ENCODE measurements at places on chromosomes 13 and 19.

GRCh38 chr13:71830736-71831135, 36.3 kb downstream of the DACH1 start:
- no peak for DNase-seq

GRCh38 chr19:33507021-33507956, 14.3 kb downstream of the PEPD start:
- DNase-seq: no peak

GRCh38 chr13:110125613-110126272, 181.2 kb downstream of the COL4A1 start:
- no peak for DNase-seq

DNA sequence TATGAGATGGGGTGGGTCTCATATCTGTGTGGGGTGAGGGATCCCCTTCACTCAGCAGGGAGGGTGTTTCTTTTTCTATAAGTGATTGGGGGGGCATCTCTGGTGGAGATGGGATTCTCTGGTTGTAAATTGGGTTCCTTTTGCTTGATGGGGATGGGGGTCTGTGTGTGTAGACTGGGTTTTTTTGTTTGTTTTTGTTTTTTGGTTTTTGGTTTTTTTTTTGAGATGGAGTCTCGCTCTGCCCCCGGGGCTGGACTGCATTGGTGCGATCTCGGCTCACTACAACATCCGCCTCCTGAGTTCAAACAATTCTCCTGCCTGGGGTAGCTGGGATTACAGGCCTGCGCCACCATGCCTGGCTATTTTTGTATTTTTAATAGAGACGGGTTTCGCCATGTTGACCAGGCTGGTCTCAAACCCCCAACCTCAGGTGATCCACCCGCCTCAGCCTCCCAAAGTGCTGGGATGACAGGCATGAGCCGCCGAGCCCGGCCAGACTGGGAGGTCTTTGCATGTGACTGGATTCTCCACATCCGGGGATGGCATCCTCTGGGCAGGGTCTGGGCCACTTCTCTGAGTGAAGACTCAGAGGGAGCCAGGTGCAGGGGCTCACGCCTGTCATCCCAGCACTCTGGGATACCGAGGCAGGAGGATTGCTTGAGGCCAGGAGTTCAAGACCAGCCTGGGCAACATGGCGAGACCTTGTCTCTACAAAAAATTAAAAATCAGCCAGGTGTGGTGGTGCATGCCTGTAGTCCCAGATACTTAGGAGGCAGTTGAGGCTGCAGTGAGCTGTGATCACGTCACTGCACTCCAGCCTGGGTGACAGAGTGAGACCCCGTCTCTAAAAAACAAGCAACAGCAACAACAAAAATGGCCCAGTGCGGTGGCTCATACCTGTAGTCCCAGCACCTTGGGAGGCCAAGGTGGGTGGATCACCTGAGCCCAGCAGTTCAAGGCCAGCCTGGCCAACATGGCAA, 799 bp downstream of the MYBPC2 start:
- no peak for DNase-seq

DNA sequence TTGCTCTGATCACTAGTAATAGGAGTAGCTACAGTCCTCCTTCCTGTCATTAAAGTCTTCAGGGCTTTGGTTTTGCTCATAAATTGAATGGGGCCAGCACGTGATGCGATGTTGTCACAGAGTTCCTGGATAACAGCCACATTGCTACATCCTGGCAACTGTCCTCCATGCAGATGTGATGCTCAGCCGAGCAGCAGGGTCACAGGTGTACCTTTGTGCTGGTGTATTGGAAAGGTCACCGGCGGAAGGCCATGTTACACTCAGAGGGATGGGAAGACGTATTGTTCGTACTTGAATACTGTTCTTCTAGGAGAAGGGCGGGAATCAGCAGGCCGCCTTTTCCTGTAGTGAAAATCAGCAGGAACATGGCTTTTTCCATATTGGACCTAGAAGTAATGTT, 713.8 kb upstream of the GPC6 start:
- DNase-seq: no peak

- no peak for DNase-seq
Observed at GRCh38 chr13:111917901-111918300, 149.0 kb upstream of the SOX1 start.

DNA sequence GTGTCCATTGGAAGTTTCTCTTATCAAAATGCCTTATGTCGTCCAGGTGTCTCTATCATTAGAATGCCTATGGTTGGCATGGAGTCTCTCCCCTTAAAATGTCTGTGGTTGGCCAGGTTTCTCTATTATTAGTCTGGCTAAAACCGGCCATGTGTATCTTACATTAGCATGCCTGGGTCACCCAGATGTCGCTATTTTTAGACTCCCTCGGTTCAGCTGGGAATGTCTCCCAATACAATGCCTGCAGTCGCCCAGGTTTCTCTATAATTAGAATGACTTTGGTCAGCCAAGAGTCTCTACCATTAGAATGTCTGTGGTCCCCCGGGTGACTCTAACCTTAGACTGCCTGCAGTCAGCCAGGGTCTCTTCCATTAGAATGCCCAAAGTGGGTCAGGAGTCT, 1536.1 kb downstream of the UQCRFS1 start:
- DNase-seq: no peak

GRCh38 chr19:31100981-31101380, 248.3 kb downstream of the TSHZ3 start:
- no peak for DNase-seq

DNA sequence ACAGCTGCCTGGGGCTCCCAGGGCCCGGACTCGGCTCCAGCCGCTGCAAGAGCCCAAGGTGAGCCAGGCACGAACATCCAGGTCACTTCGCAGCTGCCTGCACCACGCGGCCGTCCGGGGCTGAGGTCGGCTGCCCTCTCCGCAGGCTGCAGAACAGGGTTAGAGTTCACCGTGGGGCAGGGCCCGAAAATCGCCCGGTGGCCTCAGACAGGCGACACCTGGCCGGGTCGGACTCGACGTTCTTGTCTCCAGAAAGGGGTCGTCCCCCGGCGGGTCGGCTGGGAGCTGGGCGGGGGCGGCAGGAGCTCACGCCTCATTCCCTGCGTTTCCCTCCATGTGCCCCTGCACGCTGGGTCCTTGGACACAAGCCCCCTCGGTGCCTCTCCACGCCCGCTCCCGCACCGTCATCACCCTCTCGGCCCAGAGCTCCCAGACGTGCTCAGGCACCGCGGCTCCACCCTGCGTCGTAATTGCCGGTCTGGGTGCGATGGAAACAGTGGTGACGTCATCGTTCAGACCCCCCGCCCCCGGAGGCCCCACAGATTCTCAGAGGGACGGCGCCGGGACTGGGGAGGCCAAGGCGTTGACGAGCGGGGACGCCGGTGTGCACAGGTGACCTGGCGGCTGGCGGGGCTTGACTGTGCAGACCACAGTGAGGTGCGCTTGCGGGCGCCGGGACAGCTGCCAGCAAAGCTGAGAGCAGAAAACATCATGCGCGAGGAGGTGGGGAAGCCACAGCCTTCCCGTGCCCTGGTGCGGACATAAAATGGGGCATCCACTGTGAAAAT, 4.0 kb upstream of the GRIN3B start:
- DNase-seq: peak; percentile 71

DNA sequence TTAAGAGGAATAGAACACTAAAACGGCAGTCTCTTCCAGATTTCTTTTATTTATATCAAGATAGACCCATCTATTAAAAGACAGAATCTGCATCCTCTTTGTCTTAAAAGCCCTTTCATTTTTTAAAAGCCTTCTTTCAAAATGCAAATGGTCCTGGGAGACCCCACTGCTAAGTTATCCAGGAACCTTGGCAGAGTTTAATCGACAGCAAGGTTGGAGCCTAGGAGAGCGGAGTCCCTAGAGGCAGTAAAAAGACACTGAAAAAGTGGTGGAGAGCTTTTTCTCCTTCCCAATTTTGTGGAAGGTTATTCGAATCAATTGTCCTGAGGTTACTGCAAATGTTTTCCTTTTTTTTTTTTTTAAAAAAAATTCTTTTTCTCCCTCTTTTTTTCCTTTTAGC, 294.7 kb downstream of the NALCN start:
- DNase-seq: no peak

DNA sequence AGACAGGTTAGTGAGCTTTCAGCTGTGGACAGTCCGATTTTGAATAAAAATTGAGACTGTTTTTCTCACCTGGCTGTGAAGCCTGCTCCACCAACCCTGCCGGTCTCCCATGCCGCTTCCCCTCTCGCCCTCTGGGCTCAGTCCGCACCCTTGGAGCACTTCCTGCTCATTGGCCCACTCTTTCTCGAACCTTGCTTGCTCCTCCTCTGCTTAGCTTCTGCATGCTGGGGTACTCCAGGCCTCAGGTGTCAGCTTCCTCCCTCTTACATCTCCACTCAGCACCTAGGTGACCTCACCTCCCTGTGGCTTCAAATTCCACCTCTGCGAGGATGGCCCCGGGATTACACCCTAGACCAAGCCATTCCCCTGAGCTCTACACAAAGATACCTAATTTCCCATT, 39.6 kb downstream of the C13orf42 start:
- DNase-seq: no peak

- DNase-seq: no peak
Observed at GRCh38 chr13:50608370-50608769, 235.1 kb downstream of the DLEU7 start.

- DNase-seq: no peak
Observed at GRCh38 chr13:25678398-25678797, 306.6 kb downstream of the ATP8A2 start.

GRCh38 chr13:83496501-83496900, 385.8 kb downstream of the SLITRK1 start:
- DNase-seq: no peak

Data from ELR (cell line).